ENCODE measurements at places on chromosomes 7 and 10.

DNA sequence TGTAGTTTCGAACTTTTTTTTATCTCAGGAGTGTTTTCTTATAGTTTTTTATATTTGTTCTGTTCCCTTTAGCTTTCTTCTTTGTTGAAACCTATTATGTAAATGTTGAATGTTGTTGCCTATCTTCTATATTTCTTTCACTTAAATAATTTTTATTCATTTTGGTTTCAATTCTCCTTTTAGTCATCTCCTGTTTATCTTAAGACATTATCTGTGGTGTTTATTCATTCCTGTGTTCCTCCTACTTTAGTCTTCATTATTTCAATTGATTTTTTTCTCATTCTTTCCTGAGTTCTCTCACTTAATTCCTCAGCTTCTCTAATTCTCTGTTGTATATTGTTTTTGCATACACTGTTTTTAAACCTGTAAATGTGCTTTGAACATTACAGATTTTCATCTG lies 64.1 kb downstream of the XPNPEP1 start:
- no peak for DNase-seq

DNA sequence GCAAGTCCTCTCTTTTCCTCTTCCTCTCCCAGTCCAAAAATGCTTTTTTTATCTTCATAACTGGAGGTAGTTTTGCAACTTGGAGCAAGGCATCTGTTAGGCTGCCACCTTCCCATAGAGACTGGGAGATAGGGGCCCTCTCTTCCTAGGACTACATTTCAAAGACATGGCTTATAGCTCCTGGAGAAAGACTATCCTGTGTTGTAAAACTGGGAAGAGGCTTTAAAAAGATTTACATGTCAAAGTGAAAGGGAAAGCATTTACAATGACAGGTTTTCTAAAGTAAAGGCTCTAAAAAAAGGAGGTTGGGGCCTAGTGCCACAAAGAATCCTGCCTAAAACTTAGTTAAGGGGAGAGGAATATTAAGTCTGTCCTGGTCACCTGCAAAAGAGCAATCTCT lies 82.2 kb upstream of the SEMA3E start:
- DNase-seq: no peak

GRCh38 chr7:48158404-48158803 lies 12.9 kb upstream of the ABCA13 start:
- DNase-seq: no peak

DNA sequence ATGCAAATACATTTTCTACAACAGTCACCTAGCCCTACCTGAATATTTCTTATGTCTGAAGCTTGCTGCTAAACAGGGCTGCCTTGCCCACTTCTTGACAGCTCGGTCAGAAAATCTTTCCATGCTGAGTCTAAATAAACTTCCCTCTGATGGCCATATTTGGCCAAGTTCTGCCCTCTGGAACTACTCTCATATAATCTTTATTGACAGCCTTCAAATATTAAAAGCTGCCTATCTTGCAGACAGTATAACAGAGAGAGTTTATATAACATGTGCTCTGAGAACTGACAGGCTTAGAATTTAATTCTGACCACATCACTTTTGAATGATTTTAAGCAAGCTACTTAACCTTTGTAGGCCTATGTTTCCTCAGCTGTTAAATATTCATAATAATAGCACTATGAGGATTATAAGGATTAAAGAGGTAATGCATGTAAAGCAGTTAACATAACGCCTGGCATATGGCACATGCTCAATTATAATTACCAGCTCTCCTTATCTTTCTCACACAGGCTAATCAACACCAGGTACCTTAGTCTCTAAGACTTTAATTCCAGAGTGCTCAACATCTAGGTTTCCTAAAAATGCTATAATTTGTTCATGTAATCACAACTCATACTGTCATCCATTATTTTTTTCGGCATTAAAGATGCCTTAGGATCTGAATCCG lies 334.1 kb downstream of the HPSE2 start:
- no peak for DNase-seq

DNA sequence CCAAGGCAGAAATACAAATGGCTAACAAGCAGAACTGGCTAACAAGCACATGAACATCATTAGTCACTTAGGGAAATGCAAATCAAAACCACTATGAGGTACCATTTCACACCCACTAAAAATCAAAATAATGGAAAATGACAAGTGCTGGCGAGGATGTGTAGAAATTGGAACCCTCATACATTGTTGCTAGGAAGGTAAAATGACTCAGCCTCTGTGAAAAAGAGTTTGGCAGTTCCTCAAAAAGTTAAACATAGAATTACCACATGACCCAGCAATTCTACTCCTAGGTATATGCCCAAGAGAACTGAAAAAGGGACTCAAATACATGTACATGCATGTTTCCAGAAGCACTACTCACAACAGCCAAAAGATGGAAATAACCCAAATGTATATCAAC lies 52.8 kb upstream of the ANAPC16 start:
- no peak for DNase-seq

DNA sequence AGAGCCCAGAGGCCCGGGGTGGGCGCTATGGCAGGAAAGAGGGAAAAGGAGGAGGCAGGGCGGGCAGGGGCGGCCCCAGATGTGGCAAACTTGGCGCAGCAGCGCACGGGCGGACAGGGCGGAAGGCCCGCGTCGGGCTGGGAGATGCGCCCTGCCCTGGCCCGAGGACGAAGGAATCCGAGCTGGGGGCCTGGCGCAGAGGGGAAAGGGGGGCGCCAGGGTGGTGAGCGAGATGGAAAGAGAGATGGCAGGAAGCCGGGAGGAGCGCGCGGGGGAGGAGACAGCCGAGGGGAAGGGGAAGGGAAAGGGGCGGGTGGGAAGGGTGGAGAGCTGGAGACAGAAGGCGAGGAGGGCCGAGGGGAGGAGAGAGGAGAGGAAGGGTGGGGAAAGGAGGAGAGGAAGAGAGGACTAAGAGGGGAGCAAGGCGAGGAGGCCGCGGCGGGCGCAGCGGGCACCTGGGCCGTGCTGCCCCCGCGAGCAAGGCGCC lies at the start of gene MARVELD1:
MARVELD1 (plus strand) TSS at position 392 of the 487 bp plus-strand sequence. CDS start 147 bp downstream, outside the sequence.
- no peak for DNase-seq

DNA sequence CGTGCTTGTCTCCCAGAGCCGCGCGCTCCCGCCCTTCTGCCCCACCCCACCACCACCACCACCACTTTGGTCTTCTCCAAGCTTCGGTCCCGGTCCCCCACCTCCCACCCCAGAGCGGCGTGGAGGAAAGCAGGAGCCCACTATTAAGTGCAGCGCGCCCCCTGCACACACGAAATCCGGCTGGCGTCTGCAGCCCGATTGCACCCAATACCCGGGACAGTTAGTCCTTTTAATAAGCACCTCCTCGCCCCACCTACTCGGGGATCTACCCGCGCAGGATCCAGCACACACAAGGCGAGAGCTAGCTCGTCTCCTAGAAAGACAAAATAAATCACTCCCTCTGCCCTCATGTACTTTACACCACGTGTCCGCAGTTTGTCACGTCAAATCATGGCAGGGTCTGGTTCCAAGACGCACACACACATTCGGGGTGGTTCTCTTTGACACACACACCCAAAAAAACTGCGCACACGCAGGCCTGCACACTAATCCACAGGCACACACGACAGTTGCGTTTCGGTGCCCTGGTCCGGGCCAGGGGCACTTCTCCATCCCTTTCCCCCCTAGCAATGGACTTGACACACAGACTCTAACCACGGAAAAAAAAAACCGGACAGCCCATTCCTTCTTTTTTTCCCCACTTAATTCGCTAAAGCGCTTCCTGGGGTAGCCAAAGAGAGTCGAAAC lies 1.6 kb downstream of the SFMBT2 start:
- peak; percentile 32 for DNase-seq

GRCh38 chr7:154584352-154585252 lies 418.3 kb downstream of the PAXIP1 start:
- DNase-seq: no peak

DNA sequence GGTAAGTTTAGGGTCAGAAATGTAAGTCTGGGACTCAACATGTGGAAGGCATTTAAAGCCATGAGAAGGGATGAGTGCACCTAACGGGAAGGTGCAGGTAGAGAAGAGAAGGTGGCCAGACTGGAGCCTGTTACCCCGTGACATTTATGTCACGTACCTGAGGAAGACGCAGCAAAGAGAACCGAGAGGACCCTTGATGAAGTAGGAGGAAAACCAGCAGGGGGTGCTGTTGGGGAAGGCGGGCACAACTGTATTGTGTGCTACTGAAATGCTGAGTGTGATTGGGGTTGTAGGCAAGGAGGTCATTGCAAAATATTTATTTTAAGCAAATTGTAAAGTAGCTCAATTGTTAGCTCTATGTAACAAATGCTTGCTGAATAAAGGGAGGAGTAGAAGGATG lies 338.2 kb upstream of the PRKCQ start:
- peak; percentile 47 for DNase-seq

DNA sequence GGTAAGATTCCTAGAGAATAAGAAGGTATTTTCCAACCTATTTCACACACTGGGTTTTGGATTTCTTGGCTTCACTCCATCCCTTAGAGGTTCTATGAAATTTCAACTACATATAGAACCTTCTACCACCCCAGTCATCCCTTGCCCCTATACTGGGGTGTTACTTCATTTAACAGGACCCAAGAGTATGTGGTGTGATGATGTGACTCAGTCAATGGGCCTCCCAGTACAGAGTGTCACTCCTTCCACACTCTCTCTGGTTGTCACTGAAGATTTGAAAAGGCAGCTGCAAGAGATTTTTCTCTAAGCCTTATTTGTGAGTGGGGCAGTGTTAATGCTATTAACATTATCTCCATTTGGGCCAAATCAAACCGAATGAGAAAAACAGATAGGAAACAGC lies 33.5 kb downstream of the FGFBP3 start:
- DNase-seq: no peak

DNA sequence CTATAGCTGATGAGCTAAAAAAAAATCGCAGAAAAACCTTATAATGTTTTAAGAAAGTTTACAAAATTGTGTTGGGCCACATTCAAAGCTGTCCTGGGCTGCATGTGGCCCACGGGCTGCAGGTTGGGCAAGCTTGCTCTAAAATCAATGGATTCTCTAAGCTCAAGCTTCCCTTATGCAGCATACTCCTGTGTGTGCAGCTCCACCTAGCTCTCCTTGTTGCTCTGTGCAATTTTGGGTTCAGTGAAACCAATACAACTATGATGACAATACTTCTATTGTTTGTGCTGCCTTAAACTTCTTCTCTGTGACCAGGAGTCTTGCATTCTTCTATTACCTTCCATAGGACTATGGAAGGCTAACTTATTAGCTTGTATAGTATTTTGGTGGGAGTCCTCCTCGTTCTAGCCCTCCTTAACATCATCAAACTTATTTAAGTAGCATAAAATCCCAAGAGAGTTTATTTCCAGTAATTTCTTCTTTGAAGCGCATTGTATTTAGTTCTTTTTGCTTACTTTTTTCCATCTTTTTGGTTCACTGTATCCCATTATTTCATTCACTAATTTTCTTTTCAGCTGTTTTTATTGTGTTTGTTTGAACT lies 170.9 kb upstream of the SMIM30 start:
- DNase-seq: no peak

GRCh38 chr10:69747179-69747578 lies 54.5 kb upstream of the COL13A1 start:
- no peak for DNase-seq

DNA sequence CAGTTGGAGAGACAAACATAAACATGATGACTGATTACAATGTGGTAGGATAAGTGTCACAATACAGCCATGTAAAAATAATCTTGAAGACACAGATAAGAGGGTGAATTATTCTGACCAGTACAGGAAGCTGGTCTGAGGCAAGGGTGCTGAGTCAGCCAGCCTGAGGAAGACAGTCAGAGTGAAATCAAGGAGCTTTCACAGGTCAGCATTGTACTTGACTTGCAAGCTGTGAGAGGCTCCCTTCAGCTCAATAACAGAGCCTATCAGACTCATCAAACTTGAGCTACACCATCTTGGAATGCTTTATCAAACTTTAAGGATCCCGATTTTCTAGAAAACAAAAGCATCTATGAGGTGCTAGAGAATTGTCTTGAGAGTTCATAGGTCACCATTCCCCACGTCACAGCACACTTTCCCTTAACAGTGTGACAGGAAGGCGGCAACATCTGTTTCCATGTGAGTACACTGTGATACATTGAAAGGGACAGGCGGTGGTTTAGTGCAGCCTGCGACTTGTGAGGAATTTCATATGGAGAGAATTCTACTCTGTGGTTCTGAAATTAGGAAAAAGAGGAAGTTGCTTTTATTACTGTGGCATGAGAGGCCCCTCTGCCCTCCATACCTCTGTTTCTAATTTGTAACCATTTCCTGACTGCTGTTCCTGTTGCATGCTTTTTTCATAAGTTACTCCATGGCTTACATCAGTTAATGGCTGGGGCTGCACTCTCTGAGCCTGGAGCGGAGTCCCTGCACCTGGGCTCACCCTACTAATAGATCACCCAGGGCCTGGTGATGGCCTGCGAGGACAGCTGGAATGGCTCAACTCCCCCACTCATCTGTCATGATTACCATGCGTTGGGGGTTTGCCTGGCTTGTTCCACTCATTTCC lies 417.1 kb downstream of the SUGCT start:
- no peak for DNase-seq

DNA sequence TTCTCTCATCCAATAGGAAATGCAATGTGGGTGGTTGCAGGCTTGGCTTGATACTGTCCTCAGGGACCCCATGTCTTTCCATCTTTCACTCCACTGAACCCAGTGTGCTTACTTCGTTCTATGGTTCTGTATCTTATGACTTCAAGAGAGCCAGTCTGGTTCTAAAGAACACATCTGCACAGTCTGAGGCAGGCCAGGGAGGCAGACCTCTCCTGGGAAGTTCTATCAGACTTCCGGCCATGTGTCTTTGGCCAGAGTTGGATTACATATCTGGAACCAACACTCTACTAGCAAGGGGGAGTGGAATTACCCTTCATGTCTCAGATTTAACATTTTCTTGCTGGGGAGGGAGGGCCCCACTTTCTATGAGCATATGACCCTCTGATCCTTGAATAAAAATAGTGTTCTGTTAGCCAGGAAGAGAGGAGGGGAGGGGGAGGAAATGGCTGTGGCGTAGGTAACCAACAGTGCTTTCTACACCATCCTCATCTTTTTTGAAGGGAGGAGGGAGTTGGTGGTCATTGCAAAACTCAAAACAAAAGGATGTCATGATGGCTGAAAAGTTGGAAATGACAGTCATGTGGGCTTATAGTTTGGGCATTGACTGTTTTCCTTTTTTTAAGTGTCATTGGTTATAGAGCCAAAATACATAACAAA lies 370.2 kb downstream of the GATA3 start:
- DNase-seq: no peak

DNA sequence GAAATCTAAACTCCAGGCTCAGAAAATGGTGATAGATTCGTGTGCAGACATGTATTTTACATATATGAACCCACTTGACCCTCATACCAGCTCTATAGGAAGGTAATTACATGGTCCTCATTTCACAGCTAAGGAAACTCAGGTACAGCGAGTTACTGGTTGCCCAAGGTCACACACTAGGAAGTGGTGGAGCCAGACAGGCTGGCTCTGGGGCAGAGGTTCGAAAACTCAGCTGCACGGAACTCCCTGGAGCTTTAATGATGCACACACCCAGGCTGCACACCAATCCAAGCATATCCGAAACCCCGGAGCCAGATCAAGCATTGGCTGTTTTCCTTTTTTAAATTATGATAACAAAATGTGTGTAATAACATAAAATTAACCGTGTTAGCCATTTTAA lies 172.4 kb downstream of the COBL start:
- DNase-seq: no peak
